NCI-H1436 (cell line): ENCODE measurements at places on chromosomes 13 and 19.

DNA sequence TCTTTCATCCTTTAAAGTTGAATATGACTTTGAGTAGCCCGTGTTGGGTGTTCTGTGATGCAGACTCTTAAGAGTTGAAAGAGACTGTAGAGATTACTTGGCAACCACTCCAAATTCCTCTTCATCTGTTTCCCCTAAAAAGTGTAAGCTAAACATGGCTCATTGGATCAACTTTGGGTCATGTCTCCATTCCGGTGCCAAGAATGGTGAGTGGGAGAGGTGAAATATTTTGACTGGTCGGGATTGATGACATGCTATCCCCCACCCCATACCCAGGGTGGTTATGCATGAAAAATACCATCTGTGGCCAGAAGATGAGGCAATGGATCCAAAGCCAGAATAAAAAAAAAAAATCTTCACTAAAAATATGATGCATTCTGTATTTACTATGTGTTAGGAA, 281.3 kb upstream of the SOX21 start:
- no peak for DNase-seq

DNA sequence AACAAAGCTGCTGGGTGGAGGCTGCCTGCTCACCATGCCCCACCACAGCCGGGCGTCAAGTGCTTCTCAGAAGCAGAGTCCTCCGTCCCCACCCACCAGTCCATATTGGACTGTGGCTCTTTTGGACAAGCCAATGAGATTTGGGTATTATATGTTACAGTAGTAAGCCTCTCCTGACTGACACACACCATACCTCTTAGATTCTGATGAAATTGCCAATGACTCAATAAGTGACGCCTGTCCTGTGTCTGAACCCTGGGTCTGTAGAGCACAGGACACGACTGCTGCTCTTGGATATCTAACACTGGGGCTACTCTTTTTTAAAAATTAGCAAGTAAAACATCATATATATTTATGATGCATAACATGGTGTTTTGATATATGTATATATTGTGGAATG, 44.8 kb upstream of the UBAC2 start:
- no peak for DNase-seq

DNA sequence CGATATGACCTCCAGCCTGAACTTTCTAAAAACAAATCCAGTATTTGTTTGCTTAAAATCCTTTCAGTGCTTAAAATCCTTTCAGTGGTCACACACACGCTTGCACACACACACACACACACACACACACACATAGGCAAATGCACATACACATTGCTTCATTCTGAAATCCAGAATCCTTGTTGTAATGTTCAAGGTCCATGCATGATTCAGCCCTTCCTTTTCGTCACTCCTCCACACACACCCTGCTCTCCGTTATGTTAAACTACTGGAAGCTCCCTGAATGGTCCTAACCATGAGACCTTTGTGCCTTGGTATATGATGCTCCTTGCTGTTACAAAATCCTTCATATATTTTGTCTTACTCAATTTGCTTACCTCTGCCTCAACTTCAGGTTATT, 44.9 kb downstream of the SERTM1 start:
- DNase-seq, result no peak

DNA sequence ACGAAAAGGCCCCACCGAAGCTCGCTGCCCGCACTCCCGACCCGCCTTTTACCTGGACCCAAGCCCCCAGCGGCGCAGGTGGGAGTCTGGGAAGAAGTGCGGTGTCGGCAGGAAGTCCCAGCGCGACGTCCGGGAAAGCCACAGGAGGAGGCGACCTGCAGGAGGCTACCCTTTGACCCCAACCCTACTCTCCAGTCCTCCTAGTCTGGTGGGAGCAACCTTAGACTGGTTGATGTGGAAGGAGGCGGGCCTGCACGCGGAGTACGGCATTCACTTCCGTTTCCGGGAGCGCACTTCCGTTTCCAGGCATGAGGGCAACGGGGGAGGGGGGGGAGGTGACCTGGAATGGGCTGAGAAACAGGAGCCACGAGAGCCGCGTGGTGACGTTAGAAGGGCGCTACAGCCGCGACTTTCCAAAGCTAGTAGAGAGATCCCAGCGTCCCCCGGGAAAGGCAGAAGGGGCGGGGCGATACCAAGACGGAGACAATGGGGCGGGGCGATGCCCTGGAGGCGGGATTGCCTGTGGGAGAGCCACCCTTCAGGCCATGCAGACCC, 28.5 kb downstream of the ZNF266 start:
- DNase-seq, result no peak

- no peak for DNase-seq
Measured at GRCh38 chr13:105442040-105442439, 1093.4 kb downstream of the EFNB2 start.

GRCh38 chr19:46521241-46521868, 25.7 kb upstream of the PNMA8B start:
- DNase-seq, result no peak

GRCh38 chr19:52962394-52963246, at the start of gene ZNF816:
TSS of gene ZNF816 (minus strand) at chr19:52962881. CDS start at chr19:52956089, 6,792 bp downstream.
- peak; percentile 98 for DNase-seq

DNA sequence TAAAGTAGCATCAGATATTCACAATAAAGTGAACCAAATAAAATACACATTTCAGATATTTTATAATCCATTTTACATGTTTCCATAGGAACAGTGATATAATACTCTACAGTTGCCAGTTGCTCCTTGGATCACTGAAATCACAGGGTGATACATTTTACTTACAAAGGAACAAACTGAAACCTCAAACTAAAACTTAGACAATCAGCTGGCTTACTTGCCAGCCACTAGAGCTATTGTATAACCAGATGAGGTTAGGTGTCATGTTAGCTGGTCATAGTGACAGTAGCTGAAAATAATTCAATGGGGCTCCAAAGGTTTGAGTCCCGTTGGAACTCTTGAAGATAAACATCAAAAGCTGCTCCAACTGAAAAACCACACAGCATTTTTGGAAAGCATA, 274.6 kb downstream of the ITGBL1 start:
- no peak for DNase-seq

DNA sequence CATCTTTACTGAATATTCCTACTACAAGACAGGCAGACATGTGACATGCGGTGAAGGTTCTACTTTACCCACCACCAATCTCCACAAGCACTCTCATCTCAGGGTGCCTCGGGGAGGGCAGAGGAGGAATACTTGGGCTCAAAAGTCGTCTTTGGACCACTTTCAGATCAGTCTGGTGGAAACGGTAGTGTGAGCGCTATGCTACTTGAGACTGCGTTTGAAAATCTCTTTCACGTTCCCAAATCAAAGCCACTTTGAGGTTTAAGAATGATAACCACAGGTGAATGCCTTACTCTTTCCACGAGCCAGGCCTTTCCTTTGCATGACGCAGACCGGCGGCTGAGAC, 1.5 kb upstream of the SOX1 start:
- no peak for DNase-seq

DNA sequence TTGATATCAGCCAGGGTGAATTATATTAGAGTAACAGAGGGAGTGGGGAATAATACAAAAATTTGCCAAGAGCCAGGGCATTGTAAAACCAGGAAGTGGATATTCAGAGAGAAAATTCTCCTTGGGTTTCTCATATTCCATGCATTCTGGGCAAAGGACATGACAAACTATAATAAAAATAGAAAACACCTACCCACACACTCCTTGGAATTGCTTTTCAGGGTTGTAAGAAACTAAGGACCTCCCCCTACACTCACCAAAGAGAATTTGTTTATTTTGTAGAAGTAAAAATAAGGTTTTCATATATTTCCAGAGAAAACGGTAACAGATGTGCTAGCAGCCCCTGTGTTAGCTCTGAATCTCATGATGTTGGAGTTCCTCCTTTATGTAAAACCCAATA, 649.6 kb downstream of the SLITRK1 start:
- DNase-seq, result no peak

GRCh38 chr13:75123428-75123827, 358.5 kb downstream of the TBC1D4 start:
- DNase-seq, result no peak

DNA sequence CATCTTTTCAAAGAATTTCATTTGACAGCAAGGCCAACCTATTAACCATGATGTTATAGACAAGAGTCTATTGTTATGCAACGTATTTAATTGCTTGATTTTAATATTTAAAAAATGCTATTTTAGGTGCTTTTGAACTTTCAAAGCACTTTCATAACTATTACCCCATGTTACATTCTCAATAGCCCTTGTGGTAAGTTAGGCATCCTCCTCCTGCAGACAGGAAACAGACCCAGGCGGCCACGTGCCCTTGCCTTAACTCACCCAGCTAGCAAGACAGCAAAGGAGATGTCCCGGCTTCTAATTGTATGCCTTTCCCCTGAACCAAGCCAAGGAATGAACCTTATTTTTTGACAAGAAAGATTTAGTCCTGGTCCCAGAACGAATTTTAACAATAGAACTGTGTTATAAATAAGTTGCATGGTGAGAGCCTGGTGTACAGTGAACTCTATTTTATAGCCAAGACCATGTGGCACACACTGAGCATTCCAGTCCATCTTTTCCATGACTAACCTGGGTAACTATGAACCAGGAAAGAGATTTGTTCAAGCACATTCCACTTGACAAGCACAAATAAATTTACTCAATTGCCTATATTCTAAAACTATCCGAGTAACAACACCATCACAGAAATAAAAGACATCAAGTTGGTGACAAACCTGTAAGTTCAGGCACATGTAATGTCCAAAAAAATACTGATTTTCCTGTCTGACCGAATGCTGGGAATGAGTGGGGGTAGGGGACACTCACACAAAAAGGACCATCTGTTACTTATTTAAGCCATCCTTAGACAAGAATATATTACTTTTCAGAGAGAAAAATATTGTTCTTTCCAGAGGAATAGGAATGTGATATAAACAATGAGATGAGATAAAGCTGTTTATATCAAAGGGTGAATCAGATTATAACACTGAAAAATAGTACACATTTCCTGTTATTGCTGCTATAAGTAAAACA, 163.0 kb downstream of the EFNB2 start:
- no peak for DNase-seq

- peak; percentile 71 for DNase-seq
Measured at GRCh38 chr19:50537769-50538230, 24.1 kb upstream of the ASPDH start.

DNA sequence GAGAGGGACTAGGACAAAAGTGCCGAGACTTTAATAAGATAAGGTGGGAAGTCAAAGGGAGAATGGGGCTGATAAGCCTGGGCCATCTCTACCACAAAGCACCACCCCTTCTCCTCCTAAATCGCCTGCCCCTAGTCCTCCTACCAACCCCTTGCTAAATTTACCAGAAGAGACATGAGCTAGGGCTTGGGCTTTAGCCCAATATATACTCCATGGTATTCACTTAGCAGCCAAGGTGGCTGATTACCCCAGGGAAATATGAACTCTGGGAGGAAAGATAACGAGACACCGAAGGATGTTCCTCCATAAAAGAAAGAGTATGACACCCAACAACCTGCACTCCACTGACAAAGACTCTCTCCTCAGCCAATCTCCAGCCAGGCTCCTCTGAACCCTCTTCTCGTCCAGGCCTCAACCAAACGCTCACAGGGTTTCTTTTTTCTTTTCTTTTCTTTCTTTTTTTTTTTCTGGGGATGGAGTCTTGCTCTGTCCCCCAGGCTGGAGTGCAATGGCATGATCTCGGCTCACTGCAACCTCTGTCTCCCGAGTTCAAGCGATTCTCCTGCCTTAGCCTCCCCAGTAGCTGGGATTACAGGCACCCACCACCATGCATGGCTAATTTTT, 610.2 kb downstream of the UQCRFS1 start:
- no peak for DNase-seq

GRCh38 chr13:35478271-35479037, 2.0 kb upstream of the MAB21L1 start:
- no peak for DNase-seq

DNA sequence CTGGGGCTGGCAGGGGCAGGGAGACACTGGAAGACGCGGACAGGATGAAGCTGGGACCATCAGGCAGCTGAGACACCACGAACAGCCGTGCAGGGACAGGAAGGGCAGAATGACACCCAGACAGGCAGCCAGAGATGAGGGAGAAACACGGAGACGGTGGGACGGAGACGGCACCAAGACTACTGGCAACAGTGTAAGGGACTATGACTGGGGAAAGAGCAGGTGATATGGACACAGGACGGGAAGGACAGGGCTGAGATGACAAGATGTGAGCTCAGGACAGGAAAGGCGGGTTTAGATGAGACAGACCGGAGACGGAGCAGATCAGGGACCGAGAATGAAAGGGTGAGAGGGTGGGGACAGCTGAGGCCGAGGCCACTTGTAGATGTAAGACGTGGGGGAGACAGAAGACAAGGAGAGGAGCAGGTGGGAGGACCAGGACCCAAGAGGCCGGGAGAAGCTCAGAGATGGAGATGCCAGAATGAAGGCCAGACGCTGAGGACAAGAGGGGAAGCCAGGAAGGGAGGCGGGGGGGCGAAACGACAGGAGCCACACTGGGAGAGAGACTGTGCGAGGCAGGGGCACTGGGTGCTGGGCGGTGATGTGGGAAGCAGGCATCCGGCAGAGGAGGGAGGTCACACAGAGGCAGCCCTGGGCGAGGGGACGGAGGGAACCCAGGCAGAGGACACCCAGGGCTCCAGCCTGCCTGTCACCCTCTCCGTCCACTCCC, 17.5 kb upstream of the EHD2 start:
- DNase-seq, result no peak

DNA sequence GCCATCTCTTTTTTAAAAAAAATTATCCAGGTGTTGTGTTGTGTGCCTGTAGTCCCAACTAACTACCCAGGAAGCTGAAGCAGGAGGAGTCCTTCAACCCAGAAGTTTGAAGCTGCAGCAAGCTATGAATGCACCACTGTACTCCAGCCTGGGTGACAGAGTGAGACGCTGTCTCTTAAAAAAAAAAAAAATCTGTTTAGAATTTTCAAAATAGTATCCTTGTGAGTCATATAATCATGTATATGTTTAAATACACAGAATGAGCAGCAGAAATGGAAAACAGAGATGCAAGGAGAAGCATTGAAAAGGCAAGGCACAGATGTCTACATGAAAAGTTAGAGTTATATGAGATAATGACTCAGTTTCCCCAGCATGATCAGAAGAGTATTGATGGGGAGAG, 31.2 kb downstream of the SYDE1 start:
- DNase-seq, result no peak

DNA sequence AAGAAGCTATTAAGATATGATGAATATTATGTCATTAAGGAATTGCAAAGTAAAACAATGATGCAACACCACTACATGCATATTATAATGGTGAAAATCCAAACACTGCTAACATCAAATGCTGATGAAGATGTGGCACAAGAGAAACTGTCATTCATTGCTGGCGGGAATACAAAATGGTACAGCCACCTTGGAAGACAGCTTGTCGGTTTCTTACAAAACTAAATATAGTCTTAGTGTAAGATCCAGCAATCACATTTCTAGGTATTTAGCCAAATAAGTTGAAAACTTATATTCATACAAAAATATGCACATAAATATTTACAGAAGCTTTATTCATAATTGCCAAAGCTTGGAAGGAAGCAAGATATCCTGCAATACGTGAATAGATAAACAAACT, 114.9 kb upstream of the EDNRB start:
- DNase-seq, result no peak

DNA sequence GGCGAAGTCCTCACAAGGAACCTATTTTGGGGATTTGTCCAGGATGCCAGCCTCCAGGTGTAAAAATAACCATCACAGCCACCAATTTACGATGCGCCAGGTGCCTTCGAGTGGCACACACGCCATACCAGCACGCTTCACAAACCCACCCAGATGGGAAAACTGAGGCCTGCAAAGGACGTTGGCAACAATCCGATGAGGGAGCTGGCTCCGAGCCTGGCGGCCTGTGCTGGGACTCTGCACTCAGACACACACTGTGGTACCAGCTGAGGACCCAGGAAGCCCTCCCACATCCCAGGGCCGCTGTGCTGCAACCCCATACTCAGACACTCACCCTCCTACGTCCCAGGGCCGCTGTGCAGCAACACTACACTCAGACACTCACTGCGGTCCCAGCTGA, 65.0 kb upstream of the C13orf46 start:
- DNase-seq, result no peak

GRCh38 chr19:29491995-29492577, 33.7 kb upstream of the VSTM2B start:
- DNase-seq, result no peak
